ENCODE measurements at places on chromosomes 7 and 10. TPM values are rescaled to one million over a fixed set of nuclear protein-coding genes. Genes with fewer than 3 reads are reported as not detected.

DNA sequence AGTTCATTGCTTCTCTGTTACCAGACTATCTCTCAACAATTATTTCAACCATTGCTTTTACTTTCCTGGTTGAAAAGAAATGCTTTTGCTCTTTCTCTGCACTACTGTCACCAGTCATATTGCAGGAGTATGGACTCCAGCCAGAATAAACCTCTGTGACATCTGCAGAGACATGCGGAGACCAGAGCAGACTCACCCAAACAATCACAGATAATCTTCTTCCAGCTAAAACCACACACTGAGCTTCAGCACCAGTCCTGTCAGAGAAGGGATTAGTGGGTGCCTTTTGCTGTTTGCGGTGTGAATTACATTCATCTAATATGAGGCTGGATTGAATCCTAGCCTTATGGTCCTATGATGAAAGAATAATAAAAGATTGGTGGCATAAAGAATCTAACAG is 258.6 kb downstream of the CNTNAP2 start:
- no peaks in the 10 kb centered on the region for H3K27me3 ChIP-seq
- no peaks in the 10 kb centered on the region for H3K4me1 ChIP-seq
- H3K4me3 ChIP-seq = no peak overlapping the region
- H3K27ac ChIP-seq = no peak overlapping the region

The LAMB1 gene
- total RNA-seq = 175 TPM

DNA sequence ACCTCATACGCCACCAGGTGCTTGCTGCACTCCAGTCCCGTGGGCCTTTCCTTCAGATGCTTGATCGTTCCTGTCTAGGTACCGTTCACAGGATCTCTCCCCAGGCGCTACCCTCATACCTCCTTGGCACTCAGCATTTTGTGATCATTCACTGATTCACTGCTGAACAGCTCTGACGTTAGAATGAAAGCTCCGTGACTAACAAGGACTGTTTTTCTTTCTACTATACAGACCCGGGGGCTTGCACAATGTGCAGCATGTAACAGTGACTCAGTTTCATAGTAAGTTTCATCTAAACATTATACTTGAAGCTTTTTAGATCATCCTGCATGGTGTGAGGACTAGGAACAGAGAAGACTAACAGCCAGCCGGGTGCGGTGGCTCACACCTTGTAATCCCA is 20.6 kb downstream of the KIN start:
- no peak for DNase-seq
- no peak overlapping the region for H3K27ac ChIP-seq
- H3K4me3 ChIP-seq = no peak overlapping the region
- no peaks in the 10 kb centered on the region for H3K27me3 ChIP-seq

- H3K4me1 ChIP-seq = peaks cover 3% of the 10 kb centered on the region
- DNase-seq = no peak
- no peak overlapping the region for H3K4me3 ChIP-seq
- no peaks in the 10 kb centered on the region for H3K27me3 ChIP-seq
These were observed 542.0 kb downstream of the TNS3 start for GRCh38 chr7:47039904-47040303.

GRCh38 chr7:107210400-107210799 is 41.6 kb downstream of the HBP1 start:
- peaks cover 4% of the 10 kb centered on the region for H3K4me1 ChIP-seq
- no peaks in the 10 kb centered on the region for H3K36me3 ChIP-seq
- H3K27me3 ChIP-seq = no peaks in the 10 kb centered on the region
- no peak overlapping the region for H3K4me3 ChIP-seq
- DNase-seq = no peak
- no peak overlapping the region for H3K27ac ChIP-seq

Data from left lung (tissue), 14 donors.